ENCODE measurements at places on chromosomes 12 and 14.

DNA sequence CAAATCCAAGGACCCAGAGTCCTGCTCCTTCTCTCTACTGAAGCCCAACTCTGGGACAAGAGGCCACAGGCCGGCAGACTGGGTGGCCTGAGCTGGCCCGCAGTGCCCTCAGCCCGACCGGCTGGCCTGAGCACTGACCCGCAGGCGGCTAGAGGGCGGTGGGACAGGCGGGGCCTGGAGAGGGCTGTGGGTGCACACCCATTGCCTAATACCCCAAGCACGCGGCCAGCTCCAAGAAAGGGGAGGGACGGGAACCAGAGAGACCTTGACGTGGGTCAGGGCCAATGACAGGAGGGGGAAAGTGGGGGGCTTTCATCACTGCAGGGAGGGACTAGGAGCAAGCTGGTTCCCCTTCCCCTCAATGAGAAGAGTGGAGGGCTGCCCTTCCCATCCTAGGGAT lies 2.0 kb upstream of the WNT10B start:
- no peak for DNase-seq

DNA sequence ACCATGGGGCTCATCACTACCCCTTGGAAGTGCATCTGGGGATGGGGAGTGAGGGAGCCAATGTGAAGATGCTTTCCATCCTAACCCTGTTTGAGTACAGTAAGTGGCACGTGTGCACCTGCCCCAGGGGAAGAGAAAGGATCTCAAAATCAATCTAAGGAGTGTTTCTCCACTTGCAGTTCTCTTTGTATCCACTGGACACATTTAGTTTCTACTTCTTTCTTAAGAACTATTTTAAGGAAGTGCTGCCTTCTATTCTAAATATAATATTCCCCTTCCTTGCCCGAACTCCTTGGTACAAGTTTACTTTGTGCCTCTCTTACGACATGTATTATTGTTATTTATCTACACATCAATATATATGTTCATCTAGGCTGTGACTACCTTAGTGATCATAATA lies 73.8 kb downstream of the TTC6 start:
- DNase-seq, result no peak

GRCh38 chr12:49358483-49359141 lies 8.7 kb upstream of the SPATS2 start:
- no peak for DNase-seq

GRCh38 chr12:124392667-124393413 lies 97.9 kb downstream of the RFLNA start:
- no peak for DNase-seq
